ENCODE measurements at places on chromosomes 16 and 17.

DNA sequence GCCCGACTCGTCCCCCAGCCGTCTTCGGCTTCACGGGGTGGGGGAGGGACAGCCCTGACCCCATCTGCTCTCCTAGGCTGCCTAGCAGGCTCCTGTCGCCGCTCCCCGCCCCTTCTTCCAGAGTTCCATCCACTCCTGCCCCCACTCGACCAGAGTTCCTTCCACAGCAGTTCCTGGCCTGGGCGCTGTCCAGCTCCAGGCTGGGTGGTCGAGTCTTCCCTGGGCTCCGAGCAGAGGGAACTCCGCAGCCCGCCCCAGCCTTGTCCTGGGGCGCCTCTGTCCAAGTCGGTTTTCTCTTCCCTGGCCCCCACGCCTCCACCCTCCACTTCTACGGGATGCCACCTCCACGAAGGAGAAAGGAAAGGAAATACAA lies 1.4 kb downstream of the PYY start:
- DNase-seq: no peak

DNA sequence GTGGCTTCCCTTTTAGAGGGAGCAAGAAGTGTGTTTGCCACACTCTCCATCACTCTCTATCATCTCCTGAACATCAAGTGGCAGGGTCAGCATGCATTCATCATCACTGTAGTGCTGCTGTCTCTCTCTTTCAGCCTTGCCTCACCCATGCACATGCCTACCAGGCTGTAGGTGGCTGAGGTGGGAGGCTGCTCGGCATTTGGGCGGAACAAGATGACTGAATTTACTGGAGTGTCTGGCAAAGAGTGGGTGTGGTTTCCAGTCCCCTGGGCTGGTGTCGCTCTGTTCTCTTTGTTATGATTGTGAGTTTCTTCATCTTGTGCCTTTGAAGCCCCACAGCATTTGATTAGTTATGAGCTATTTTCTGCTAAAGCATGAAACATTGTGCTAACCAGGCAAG lies 541.9 kb upstream of the EEF2KMT start:
- DNase-seq: no peak

GRCh38 chr16:10752843-10753523 lies 9.3 kb downstream of the NUBP1 start:
- DNase-seq: peak; percentile 16

- DNase-seq: no peak
Observed at GRCh38 chr16:72877374-72878028, 170.4 kb downstream of the ZFHX3 start.

DNA sequence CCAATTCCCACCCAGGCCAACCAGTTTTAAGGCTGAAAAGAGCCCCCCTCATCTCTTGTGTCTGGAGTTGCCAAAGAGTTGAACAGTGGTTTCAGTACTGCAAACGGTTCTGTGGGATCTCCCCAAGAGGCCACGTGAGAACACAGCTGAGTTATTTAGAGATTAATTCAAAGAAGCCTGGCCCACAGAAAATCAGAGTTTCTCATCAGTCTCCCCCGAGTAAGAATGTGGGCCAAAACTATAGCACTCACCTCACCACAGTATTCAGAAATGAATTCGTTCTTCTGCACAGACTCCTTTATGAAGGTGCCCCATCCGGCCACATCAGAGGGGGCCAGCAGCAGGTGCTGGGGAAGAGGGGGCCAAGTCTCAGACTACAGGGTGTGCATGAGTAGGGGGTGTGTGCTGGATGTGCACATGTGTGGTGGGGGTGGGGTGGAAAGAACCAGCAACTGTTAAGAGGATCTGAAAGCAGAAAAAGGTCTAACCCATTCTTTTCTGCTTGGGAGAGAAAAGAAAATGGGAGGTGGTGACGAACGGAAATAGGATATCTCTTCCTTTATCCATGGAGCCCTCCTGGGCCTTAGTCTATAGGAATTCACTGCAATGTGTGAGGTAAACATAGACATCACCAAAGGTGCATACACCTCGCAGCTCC lies 22.6 kb downstream of the CNTNAP1 start:
- no peak for DNase-seq

- DNase-seq: no peak
Observed at GRCh38 chr16:3010510-3010909, 2.2 kb upstream of the CLDN9 start.

DNA sequence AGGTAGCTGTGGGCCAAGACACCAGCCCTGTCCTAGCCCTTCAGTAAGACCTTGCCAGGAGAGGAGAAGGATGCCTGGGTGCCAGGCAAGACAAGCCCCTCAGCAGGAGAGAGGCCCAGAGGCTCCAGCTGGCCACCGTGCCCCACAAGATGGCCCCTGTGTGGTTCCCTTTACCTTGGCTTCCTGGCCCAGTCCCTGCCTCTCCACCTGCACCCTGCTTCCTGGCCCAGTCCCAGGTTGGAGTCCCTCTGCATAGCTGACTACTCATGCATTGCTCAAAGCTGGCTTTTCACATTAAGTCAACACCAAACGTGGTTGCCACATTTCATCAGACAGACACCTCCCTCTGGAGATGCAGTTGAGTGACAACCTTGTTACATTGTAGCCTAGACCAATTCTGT lies 4.0 kb downstream of the SYNGR3 start:
- DNase-seq: no peak

DNA sequence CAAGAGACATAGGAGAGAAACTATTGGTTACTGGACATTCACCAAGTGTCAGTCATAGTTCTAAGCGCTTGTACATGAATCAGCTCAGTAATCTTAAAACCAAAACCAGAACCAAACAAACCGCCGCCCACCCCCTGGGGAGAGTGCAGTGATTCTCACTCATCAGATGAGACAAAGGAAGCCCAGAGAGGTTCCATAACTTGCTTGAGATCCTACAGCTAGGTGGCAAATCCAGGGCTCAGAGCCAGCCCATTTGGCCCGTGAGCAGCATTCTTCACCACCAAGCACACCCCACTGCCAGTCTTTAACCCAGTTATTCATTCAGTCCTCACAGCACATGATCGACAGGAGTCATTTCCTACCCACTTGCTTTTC lies 37.2 kb upstream of the RGS9 start:
- DNase-seq: peak; percentile 48

DNA sequence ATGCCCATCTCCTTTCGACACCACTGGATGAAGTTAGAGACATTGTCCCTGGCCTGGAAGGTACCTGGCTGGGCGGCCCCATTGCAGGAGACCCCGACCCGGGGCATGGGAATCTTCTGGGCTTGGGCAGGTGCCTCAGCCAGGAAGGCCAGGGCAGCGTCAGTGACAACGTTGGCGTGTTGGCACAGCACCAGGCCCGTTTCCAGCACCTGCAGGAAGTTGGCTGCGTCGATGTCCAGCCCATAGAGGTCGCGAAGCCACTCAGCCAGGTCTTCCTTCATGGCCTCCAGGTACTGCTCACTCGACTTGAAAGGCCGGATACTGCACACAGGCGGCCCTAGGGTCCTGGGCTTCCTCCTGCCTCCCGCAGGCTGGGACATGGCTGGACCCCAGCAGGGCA lies 568 bp downstream of the GAS2L2 start:
- DNase-seq: no peak

DNA sequence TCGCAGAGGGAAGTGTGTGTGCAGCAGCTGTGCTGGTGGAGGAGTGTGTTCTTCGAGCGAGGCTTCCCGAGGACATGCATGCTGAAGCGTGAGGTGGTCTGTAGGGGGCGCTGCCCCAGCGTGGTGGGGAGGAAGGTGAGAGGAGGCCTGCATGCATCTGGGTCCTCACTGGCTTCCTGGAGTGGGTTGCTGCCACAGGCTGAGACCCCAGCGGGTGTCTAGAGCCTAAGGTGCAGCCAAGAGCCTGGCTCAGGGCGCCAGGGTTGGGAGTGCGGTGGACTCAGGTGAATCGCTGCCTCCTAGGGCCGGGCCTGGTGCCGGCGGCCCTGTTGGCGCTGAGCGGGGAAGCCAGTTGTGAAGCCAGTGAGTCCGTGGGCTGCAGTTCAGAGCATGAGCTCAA lies 7.5 kb upstream of the HSD3B7 start:
- no peak for DNase-seq

DNA sequence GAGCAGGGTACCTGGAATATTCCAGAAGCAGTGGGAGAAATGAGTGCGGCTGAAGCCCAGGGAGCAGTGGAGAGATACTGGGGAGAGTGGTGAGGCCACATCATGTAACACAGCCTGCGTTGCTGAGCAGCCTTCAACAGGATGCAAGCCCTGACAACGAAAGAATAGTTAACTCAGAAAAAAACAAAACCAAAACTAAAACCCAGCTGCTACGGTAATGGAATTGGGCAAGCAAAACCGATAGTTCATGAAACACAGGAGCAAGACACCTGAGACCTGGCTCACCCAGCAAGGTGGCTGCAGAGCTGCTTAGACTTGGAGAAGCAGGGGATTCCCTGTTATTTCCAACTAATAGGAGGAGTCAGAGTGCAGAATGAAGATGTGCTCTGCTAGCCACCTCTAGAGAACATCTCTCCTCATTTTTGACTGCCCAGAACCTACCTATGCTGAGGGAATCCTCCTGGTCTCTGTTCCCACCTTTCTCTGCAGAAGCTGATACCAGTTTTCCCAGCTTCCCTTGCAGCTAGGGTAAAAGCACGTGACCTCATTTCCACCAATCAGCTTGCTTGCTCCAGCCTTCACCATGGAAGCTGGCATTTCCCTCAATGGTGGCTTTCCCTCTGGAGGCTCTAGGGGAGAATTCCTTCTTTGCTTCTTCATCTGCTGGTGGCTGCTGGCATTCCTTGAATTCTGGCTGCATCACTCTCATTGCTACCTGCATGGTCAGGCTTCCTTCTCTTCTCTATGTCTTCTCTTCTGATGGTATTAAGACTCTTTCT lies 59.4 kb upstream of the XYLT1 start:
- DNase-seq: peak; percentile 45

DNA sequence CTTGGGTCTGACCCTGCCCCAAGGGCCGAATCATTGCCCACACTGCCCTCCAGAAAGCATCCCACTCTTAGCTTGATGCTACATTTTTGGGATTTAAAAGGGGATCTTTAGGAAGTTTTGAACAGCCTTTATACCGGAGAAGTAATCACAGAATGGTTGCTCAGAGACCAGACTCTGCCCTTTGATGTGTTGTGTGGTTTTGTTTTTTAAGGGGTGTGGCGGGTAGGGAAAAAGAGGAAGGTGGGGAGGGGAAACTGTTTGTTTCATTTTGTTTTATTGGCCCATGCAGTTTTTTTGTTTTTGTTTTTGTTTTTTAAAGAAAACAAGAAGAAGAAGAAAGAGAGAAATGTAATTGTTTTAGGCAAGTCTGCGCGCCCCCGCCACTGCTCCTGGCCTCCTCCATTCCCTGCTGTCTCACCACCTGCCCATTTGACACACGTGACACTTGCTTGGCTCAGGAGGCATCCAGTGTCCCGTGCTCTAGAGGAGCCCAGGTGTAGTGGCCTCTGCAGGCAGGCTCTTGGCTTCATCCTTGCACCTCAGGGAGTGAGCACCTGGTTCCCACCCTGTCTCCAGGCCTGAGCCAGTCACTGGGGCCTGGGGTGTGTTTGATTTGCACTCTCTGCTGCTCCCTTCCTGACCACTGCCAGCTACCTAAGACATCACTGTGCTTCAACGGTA lies 35.7 kb downstream of the GNAO1 start:
- DNase-seq: peak; percentile 40

- DNase-seq: no peak
Observed at GRCh38 chr16:82623241-82623640, 3.5 kb upstream of the CDH13 start.

DNA sequence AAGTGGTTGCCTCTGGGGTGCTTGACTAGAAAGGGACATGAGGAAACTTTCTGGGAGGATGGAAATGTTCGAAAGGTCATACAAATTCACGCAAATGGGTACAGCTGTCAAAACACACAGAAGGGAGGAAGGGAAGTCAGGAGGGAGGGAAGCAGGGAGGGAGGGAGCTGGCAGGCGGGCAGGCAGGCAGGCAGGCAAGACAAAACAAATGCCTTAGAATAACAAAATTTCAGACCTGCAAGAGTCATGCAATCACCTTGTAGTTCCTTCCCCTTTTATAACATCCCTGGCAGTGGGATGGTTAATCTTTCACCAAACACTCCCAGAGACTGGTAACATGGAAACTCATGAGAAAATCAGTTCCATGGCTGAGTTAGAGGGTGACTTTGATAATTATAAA lies 189.2 kb downstream of the STX8 start:
- no peak for DNase-seq

DNA sequence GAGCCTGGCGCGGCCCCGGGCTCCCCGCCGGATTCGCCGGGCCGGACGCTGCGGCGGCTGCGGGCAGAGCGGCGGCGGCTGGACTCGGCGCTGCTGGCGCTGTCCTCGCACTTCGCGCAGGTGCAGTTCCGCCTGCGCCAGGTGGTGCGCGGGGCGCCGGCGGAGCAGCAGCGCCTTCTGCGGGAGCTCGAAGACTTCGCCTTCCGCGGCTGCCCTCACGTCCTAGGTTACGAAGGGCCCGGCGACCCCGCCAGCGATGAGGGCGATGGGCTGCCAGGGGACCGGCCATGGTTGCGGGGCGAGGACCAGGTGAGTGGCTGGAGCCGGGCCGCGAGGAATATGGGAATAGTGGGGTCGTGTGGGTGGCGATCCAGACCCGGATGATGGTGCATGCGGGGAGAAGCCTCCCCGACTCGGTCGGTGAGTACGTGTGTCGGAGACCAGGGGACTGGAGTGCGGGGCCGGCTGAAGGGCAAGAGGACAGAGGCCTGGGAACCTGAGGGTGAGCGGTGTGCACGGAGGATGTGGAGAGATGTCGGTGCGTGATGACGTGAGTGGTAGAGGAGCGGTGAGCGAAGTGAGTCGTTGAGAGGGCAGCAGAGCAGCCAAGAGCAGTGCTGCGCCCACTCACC lies 517 bp downstream of the RUNDC1 start:
- DNase-seq: peak; percentile 61

DNA sequence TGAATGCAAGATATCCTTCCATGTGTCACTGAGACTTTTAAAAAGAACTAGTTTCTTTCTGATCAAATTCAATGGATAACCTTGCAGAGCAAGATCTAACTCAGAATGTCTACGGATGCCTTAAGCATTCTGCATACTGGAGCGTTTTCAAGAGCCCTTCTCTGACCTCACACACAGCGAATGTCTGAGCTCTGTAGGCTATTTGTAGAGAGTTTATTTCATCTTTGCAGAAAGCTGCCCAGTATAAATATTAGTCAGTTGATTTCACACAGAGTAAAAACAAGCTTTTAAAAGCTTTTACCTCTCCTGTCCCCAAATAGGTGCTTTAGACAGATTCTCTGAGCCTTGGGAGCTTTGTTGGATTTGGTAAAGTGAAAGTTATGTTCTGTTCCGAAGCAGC lies 165.0 kb downstream of the RBFOX1 start:
- DNase-seq: no peak

DNA sequence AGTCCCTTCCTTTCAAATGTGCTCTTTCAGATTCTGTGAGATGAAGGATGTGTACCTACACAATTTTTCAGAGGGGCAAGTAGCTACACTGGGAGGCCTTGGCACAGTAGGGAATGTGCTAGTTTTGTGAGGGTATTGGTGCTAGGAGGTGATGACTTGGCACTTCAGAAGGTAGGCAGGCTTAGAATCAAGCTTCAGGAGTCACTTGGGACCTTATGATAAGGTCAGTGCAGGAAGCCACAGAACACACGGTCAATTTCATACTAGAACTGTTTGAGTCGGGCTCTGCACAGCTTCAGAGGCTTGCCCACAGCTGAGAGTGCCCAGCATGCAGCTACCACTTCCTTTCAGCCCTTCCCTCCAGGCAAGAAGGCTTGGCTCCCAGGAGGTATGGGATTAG lies 6.1 kb downstream of the CMTM1 start:
- no peak for DNase-seq
